ENCODE measurements at places on chromosomes 13 and 19. TPM values are rescaled to one million over a fixed set of nuclear protein-coding genes. Genes with fewer than 3 reads are reported as not detected.

DNA sequence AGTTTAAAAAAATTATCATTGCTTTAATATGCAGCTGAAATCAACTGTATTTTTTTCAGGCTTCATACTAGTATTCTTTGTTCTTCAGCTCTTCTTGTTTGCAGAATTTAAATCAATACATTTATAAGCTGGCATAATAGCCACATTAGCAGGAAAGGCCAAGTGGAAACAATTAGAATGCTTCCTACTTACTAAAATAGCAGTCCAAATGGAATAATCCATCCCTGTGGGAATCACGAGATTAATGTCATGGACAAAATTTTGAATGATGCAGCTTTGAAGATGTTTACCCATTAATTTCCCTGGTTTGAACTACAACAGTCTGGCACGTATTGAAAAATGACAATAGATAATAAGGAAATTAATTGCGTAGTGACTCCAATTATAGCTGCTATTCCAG lies 2650.8 kb downstream of the PCDH9 start:
- H3K27me3 ChIP-seq: no peaks in the 10 kb centered on the region
- H3K36me3 ChIP-seq: no peaks in the 10 kb centered on the region
- H3K4me1 ChIP-seq: no peaks in the 10 kb centered on the region
- H3K4me3 ChIP-seq: no peak overlapping the region
- DNase-seq: no peak

DNA sequence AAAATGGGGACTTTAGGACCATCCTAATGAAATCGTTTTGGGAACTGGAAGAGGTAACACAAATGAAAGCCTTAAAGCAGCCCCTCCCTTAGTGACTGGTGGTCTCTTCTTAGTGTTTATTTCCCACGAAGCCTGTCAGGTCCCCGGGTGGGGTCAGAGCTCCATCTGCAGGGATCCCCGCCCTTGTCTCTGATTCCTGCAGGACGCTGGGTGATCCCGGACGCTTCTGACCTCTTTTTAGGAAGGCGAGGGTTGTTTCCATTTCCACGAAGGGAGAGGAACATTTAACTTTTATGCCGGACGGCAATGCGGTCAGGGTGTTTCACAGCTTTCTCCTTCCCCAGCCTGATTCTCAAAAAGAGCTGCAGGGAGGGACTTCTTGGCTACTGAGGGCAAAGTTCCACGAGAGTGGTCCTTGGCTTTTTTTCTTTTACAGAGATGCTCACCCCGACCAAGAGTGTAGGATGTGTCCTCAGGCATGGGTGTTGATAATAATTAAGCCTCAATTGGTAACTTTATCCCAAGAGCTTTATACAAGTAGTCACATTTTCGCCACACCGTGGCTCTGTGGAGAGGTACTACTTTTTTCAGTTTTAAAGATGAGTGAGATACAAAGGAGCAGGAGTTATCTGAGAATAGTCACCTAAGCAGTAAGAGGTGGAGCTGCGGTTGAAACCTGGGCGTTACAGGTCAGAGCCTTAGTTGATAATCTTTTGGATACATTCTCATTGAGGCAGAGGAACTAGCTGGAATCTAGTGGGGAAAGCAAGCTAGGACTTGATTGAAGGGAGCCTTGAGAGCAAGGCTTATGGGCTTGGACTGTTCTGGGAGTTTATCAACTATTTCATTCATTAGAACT lies 813 bp downstream of the ZNF284 start:
- H3K27me3 ChIP-seq: no peaks in the 10 kb centered on the region
- H3K4me1 ChIP-seq: peaks cover 16% of the 10 kb centered on the region
- peak overlapping the region; percentile 81 for H3K4me3 ChIP-seq
- DNase-seq: no peak
- H3K36me3 ChIP-seq: peaks cover 25% of the 10 kb centered on the region
- no peak overlapping the region for H3K27ac ChIP-seq

DNA sequence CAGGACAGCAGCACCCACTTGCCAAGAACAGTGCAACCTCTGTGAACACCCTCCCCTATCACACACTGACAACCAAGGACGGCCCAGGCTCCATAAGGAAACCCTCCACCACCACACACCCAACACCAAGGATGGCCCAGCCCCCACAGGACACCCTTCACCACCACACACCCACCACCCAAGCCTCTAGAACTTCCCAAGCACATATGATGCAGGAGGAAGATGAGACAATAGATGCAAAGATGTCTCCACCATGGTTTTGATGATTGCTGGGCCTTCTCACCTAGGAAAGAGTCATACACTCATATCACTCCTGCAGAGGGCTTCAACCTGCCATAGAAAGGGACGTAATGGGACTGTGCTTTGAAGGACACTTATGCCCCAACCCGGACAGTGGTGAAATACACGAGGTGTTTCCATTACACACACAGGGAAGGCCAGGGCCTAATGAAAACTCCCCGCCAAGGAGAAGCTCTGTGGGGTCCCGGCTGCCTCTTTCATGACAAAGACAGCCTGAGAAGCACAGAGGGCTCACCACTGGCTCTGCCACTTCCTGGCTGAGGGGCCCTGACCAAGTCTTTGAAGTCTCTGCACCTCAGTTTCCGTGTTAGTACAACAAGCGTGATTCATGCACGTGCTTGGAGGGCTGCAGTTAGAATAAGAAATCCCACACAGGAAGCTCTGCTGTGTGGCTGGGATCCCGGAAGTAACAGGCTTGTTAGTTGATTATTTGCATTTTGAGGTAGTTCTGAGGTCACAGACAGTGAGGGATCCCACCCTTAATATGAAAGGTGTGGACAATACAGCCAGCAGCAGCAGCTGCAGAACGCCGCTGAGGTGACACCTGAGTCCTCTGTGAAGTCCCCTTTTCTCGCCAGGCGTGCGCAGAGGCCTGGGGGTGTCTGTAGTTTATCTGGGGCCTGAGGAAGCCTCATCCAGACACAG lies 61.9 kb upstream of the ATP12A start:
- no peaks in the 10 kb centered on the region for H3K27me3 ChIP-seq
- H3K4me1 ChIP-seq: peaks cover 27% of the 10 kb centered on the region
- peak; percentile 76 for DNase-seq
- peak overlapping the region; percentile 81 for H3K27ac ChIP-seq
- peak overlapping the region; percentile 43 for H3K4me3 ChIP-seq
- no peaks in the 10 kb centered on the region for H3K36me3 ChIP-seq

- no peaks in the 10 kb centered on the region for H3K36me3 ChIP-seq
- no peak overlapping the region for H3K4me3 ChIP-seq
- H3K4me1 ChIP-seq: no peaks in the 10 kb centered on the region
- H3K27ac ChIP-seq: no peak overlapping the region
Observed at GRCh38 chr13:106159295-106160195, 375.9 kb downstream of the EFNB2 start.

- H3K4me3 ChIP-seq: peak overlapping the region; percentile 99
- peak overlapping the region; percentile 98 for H3K27ac ChIP-seq
- H3K27me3 ChIP-seq: no peaks in the 10 kb centered on the region
- peaks cover 25% of the 10 kb centered on the region for H3K4me1 ChIP-seq
- DNase-seq: no peak
- H3K36me3 ChIP-seq: peaks cover 25% of the 10 kb centered on the region
Observed at GRCh38 chr19:27792576-27793127, 1420.3 kb downstream of the UQCRFS1 start.

GRCh38 chr19:1883784-1884183 lies 1.5 kb downstream of the ABHD17A start:
- H3K4me3 ChIP-seq: peak overlapping the region; percentile 99
- H3K36me3 ChIP-seq: peaks cover 18% of the 10 kb centered on the region
- H3K27ac ChIP-seq: peak overlapping the region; percentile 99
- peaks cover 28% of the 10 kb centered on the region for H3K4me1 ChIP-seq
- no peaks in the 10 kb centered on the region for H3K27me3 ChIP-seq

- peaks cover 3% of the 10 kb centered on the region for H3K4me1 ChIP-seq
- H3K27me3 ChIP-seq: no peaks in the 10 kb centered on the region
- no peaks in the 10 kb centered on the region for H3K36me3 ChIP-seq
Observed at GRCh38 chr13:45120967-45121831, 889 bp downstream of the GTF2F2 start.

GRCh38 chr13:44243198-44243857 lies 130.3 kb upstream of the SERP2 start:
- H3K27me3 ChIP-seq: peaks cover 3% of the 10 kb centered on the region
- H3K4me3 ChIP-seq: no peak overlapping the region
- H3K4me1 ChIP-seq: peaks cover 4% of the 10 kb centered on the region

DNA sequence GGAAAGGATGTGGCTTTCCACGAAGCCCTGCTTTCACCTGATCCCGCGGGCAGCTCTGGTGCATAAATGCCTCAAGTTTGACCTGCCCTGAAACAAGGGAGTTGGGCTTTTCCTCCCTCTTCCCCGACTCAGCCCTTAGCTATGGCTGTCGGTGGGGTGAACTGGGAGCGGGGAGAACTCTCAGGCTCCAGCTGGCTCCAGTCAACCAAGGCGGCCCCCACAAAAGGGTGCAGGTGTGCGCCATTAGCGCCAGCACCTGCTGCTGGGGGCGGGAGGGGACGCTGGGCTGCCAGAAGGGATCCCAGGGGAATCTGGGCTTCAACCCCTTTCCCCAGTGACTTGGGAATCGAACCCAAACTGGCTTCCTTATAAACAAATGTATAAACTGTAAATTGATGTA lies 7.1 kb upstream of the DHRS12 start:
- no peak overlapping the region for H3K4me3 ChIP-seq
- no peaks in the 10 kb centered on the region for H3K36me3 ChIP-seq
- H3K4me1 ChIP-seq: peaks cover 17% of the 10 kb centered on the region
- H3K27ac ChIP-seq: no peak overlapping the region
- H3K27me3 ChIP-seq: no peaks in the 10 kb centered on the region

- H3K27ac ChIP-seq: no peak overlapping the region
- no peaks in the 10 kb centered on the region for H3K27me3 ChIP-seq
- H3K4me3 ChIP-seq: peak overlapping the region; percentile 26
- DNase-seq: peak; percentile 72
Observed at GRCh38 chr19:21482863-21483276, 22.5 kb upstream of the ZNF429 start.

DNA sequence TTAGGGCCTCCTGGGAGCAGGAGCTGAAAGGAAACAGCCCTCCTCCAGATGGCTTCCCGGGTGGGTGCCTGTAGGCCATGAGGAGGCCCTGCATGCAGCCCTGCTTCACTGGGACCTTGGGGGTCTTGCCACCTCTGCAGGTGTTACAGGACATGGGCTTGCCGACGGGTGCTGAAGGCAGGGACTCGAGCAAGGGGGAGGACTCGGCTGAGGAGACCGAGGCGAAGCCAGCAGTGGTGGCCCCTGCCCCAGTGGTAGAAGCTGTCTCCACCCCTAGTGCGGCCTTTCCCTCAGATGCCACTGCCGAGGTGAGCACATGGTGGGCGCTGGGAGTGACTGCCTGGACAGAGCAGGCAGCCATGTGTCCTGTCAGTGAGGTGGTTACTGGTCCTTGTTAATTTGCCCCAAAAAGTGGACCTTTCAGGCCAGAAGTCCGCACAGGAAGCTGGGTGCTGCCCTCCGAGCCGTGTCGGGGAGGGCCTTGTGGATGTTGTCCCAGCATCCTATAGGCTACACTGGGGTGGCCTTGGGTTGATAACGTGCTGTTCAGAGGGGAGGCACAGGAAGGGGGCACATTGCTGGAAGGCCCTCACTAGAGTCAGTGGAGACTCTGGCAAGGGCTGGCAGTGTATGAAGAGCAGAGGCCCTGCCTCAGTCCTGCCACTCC lies 18.7 kb upstream of the QTRT1 start:
- H3K27me3 ChIP-seq: no peaks in the 10 kb centered on the region
- H3K4me3 ChIP-seq: no peak overlapping the region
- no peak for DNase-seq

DNA sequence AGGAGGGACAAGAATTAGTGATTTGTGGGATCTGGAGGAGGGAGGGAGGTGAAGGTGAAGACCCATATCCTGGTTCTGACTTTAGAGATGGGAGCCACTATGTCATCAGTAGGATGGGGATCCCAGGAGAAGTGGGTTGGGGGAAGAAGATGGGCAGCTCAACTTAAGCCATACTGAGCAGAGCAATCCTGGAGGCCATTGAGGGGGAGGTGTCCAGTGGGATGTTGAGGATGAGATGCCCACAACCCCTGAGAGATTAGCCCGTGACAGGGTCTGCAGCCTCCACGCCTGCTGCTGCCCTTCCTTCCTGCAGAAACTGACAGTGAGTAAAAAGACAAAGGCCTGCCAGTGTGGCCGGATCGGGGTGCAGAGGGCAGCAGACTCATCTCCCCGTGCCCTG lies 11.2 kb upstream of the SIGLEC6 start:
- H3K36me3 ChIP-seq: no peaks in the 10 kb centered on the region
- H3K27ac ChIP-seq: no peak overlapping the region
- H3K4me3 ChIP-seq: no peak overlapping the region
- DNase-seq: no peak

GRCh38 chr13:74920361-74920760 lies 561.6 kb downstream of the TBC1D4 start:
- no peak overlapping the region for H3K4me3 ChIP-seq
- H3K4me1 ChIP-seq: no peaks in the 10 kb centered on the region
- no peak overlapping the region for H3K27ac ChIP-seq

DNA sequence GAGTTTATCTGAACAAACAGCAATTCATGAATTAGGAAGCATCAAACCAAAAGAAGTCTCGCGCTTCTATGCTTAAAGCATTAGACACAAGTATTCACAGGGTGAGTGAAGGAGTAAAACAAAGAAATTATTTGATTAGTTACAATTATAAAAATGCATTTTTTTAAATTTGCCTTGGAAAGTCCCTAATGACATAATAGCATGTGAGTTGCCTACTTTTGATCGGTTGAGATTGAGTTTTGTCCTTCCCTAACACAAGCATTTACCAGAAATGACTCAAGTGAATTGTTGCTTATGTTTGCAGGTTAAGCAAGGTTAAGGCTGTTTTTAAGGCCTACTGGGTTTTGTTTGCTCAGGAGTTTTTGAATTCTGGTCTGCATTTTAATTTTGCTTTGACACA lies 389 bp upstream of the ZNF649 start:
- H3K36me3 ChIP-seq: peaks cover 47% of the 10 kb centered on the region
- peaks cover 9% of the 10 kb centered on the region for H3K27me3 ChIP-seq
- H3K4me1 ChIP-seq: peaks cover 14% of the 10 kb centered on the region
- DNase-seq: no peak

DNA sequence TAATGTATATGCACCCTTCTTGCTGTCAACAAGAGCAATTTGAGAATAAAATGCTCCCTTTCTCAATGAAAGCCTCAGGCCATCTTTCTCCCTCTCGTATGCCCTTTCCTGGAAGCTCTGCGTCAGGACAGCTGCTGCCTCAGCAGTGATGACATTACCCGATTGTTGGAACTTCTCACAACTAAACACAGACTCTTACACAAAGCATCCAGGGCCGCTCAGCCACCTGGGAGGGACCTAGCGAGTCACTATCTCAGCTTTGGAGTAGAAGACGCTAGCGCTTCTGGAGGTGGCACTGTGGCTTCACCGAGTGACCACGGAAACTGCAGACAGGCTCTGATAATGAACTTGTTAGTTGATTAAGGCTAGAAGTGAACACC lies 153.2 kb upstream of the SOX1 start:
- H3K27me3 ChIP-seq: no peaks in the 10 kb centered on the region
- H3K27ac ChIP-seq: no peak overlapping the region
- no peaks in the 10 kb centered on the region for H3K36me3 ChIP-seq
- H3K4me3 ChIP-seq: no peak overlapping the region
- DNase-seq: no peak

- peaks cover 3% of the 10 kb centered on the region for H3K4me1 ChIP-seq
- DNase-seq: no peak
- peaks cover 20% of the 10 kb centered on the region for H3K27me3 ChIP-seq
Observed at GRCh38 chr19:47002853-47003610, 16.6 kb upstream of the NPAS1 start.

The CABP5 gene
- total RNA-seq: not detected

The GPC6 gene
- total RNA-seq: not detected

The SSC5D gene
- total RNA-seq: 1.1 TPM

The F2RL3 gene
- 0.17 TPM for total RNA-seq

The SHD gene
- not detected for total RNA-seq

The ADGRE2 gene
- total RNA-seq: 0.44 TPM

The ZNF681 gene
- total RNA-seq: 6.0 TPM

The RFPL4AL1 gene
- total RNA-seq: not detected

The MISP3 gene
- total RNA-seq: 1.6 TPM

The GIPR gene
- 19.3 TPM for total RNA-seq

The RBM42 gene
- 92.2 TPM for total RNA-seq

The MAMSTR gene
- total RNA-seq: 1.5 TPM
